ENCODE measurements at places on chromosomes 12 and 14.

DNA sequence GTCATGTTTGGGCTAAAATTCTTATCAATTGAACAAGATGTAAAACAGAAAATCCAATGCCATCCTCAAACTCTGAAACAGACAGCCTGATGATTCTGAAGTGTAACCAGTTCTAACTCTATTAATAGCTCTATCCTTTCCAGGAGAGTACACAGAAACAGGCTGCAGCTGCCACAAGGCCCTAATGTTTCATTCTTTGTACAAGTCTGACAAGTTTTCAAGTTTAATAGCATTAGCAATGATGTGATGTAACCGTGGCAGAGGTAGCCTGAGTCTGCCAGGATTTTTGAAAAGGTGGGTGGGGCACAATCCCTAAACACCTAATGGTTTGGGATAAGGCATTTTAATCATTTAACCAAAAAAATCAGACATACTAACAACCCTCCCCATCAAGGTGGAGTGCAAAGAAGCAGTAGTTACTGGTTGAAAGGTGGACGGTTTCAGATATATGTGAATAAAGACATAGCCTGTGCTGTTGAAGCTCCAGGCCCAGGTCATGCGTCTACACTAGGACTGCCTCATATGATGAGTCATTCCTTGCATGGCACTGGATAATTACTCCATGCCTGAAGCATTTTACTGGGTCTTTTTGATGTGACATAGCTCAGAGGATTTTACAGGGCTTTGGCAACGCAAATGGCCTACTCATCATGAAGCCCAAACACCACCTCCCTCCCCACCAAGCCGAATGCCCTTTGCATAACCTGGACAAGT is 145.1 kb upstream of the GRIP1 start:
- DNase-seq, result no peak

GRCh38 chr14:91649930-91650329 is 82.0 kb downstream of the CATSPERB start:
- DNase-seq, result peak; percentile 46

DNA sequence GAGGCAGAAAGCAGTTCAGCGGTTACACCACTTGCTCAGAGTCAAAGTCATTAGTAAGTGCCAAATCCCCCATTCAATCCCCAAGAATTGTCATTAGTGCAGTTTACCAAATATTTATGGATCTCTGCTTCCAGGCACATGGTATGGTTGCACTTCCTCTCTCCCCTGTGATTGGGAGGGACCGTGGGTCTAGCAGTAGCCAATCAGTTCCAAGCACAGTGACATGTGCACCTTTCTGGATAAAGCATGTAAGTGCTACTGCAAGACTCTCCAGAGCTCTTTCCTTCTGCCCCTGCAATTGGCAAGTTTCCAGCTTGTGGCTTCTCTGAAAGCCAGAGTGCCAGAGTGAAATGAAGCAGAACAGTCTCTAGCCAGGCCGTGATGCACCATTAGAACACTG is 85.3 kb upstream of the FLRT2 start:
- peak; percentile 29 for DNase-seq

- no peak for DNase-seq
Measured at GRCh38 chr14:61889914-61890351, 127.7 kb downstream of the SNAPC1 start.

DNA sequence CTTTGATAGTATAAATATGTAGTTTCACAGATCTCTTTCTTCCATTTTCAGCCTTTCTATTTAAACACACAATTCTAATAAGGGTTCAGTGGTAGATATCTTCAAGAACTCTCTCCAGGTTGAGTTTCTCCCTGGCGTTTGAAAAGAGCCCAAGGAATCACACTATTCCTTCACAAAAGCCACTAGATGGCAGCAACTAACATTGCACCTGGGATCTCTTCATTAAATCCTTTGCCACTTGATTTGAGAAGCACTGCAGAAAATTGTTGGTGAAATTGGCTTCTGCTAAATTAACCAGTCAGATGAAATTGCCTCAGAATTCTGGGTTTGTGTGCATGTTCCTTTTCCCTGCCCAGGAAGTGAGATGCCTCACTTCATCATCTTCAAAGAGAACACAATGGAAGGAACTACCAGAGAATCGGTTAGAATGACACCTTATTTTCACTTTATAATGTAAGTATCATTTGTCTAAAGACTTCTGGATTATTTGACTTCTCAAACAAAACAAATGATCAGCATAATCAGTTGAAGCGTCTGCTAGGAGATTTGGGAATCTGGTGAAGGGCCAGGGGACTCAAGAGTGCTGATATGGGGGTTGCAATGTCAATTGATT is 6.8 kb downstream of the CCDC198 start:
- DNase-seq, result peak; percentile 51

GRCh38 chr14:65357113-65357512 is 55.4 kb upstream of the FUT8 start:
- DNase-seq, result no peak

GRCh38 chr12:1886396-1887008 is 31.9 kb downstream of the CACNA2D4 start:
- no peak for DNase-seq

GRCh38 chr12:43425361-43425760 is 126.6 kb downstream of the ADAMTS20 start:
- no peak for DNase-seq

DNA sequence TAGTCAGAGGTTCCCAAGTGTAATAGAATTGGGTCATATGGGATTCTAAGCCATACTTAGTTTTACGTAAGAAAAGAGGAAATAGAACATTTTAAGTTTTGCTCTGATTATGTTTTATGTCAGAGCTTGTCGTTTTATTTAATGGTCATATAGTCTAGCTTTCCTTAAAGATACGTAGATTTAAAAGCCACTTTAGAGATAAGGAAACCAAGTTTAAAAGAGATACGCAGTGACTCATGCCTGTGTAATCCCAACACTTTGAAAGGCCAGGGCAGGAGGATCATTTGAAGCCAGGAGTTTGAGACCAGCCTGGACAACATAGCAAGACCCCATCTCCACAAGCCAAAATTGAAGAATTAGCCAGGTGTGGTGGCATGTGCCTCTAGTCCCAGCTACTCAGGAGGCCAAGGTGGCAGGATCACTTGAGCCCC is 19.5 kb downstream of the MAPK1IP1L start:
- DNase-seq, result no peak

DNA sequence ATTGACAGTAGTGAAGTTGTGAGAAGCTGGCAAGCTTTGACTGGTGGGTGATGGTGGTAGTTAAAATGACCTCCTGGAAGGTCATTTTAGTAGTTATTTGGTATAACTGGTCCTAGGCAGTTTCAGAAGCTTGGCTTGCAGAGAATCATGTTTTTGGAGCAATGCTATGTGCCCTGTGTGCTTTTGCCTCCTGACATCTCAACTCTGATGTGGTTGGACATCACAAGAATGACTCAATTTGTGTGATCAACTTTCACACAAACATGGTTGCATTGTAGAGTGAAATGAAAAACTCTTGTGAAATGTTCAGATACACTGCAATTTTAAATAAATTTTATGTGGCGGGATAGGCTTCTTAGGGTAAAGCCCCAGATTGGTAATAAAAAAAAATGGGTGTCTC is 8.3 kb upstream of the ABCD2 start:
- DNase-seq, result no peak

DNA sequence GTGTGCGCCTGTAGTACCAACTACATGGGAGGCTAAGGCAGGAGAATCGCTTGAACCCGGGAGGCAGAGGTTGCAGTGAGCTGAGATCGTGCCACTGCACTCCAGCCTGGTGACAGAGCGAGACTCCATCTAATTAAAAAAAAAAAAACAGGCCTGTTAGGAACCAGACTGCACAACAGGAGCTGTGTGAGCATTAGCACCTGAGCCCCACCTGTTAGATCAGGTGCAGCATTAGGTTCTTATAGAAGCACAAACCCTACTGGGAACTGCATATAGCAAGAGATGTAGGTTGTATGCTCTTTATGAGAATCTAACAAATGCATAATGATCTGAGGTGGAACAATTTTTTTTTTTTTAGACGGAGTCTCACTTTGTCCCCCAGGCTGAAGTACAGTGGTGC is 8.6 kb downstream of the ATXN2 start:
- no peak for DNase-seq

- DNase-seq, result peak; percentile 28
Measured at GRCh38 chr12:92929983-92930382, 888 bp upstream of the EEA1 start.

DNA sequence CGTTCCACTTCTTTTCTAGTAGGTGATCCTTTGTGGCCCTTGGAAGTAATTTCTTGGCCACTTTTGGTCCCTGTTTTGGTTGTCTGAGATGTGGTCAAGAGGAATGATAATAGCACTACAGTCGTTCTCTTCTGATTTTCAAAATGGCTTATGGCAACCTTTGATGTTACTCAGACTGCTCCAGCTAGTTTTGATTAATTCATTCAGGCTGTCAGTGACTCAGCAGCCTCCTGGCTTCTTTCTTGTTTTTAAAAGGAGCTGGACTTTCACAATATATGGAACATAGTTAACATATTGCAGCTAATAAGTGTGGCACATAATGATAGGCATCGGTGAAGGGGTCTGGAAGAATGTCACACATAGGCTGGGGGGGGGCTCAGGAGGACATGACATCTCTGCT is 47.3 kb downstream of the WDR20 start:
- DNase-seq, result no peak

GRCh38 chr14:94382716-94383596 is 5.4 kb downstream of the SERPINA1 start:
- DNase-seq, result no peak

- DNase-seq, result no peak
Measured at GRCh38 chr14:61126603-61127498, 145.8 kb downstream of the SLC38A6 start.

GRCh38 chr12:1421091-1421846 is 173.1 kb downstream of the FBXL14 start:
- DNase-seq, result peak; percentile 29

DNA sequence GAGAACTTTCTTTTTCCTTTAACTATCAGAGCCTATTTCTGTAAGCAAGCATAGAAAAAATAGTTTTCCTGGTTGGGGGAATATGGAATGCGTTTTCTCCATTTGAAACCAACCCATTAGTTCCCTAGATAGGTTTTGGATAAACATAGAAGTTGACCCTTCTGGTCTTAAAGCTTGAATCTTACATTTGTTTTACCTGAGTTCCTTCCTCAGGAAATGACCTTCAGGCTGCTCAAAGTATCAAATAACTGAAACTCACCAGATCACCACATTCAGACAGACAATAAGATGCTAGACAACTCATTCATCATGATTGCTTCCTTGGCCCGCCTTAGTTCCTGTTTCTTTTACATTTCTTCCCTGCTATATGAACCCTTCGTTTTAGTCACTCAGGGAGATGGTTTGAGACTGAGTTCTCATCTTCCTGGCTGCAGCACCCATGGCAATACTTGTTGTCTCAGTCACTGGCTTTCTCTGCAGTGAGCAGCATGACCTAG is 52.2 kb downstream of the LRP6 start:
- peak; percentile 6 for DNase-seq

DNA sequence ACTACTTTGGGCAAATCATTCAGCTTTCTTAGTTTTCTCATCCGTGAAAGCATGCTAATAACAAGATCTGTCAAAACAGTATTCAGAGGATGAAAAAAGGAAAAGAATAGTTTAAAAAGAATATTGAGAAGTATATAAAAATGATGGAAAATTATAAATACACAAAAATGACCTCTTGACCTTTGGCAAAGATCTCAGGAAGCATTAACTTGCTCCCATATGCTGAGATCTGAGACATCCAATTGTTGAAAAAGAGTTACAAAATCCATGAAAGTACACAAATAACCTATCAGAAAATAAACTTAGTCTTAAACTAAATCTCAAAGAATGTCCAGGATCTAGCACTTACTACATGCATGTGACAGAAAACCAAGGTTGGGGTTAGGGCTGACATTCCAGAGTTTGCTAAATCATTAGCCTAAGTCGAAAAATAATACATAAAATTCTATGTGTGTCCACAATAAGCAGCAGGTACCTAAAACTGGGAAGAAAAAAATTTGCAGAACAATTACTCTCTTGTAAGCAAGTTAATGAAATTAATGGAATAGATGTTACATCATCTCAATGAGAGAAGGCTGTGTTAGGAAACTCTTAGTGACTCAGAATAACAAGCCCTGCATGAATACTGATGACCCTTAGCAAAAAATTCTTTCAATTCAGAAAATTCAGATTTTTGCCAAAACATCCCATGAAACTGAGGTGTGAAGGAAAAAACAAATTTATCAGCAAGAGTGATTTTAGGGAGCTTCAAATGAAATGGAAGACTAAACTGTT is 3.4 kb downstream of the PAH start:
- DNase-seq, result no peak

DNA sequence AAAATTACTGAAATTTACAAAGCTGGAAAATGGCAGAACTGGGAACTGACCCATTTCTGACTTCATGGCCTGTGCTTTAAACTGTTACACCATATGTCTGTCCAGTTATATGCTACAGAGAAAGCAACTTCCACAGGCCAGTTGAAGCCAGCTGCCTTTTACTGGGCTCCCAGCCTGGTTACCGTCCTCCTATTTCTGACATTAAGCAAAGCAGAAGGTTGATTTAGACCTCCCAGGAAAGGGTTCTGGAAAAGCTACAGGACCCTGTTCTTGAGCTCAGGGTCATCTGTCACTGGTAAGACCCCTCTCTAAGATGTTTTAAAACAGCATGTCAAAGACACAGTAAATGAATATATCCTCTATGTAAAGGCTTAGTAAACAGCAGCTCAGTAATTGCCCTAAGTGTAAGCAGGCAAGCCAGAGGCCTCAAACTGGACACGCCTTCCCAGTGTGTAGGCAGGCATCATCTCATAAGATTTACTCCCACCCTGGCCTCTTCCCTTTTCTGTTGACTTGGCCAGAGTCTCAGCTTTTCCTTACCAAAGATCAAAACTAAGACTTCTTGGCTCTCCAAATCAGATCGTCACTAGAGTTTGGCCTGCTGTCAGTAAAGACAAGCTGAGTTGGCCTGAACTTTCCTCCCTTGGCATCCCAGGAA is 55.4 kb upstream of the RNU6-8 start:
- DNase-seq, result no peak

- DNase-seq, result no peak
Measured at GRCh38 chr12:119686355-119686754, 18.4 kb downstream of the PRKAB1 start.

GRCh38 chr14:24389226-24389848 is 9.5 kb upstream of the NYNRIN start:
- no peak for DNase-seq

GRCh38 chr12:98149270-98149669 is 366.1 kb upstream of the TMPO start:
- no peak for DNase-seq

DNA sequence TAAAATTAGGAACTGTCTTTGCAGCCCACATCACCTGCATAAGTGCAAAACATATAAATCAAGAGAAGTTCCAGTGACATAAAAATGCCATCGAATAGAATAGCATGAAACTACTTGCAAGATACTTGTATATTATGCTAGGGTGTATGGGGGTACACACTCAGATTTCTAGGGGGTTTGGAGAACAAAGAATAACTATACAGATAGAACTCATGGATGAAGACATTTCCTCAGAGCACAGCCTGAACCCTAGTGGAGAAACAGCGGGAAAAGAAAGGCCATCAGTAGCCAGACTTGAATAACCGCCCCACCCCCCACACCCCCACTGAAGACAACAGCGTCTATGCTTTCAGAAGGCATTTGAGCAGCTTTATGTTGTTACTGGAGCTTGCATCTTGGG is 425.8 kb downstream of the NPAS3 start:
- DNase-seq, result no peak

Measured in hematopoietic multipotent progenitor cell treated with erythropoietin and hydrocortisone succinate and interleukin-3 and kit ligand, for 6 days (in vitro differentiated cells).